ENCODE measurements at places on chromosomes 3 and 15.

DNA sequence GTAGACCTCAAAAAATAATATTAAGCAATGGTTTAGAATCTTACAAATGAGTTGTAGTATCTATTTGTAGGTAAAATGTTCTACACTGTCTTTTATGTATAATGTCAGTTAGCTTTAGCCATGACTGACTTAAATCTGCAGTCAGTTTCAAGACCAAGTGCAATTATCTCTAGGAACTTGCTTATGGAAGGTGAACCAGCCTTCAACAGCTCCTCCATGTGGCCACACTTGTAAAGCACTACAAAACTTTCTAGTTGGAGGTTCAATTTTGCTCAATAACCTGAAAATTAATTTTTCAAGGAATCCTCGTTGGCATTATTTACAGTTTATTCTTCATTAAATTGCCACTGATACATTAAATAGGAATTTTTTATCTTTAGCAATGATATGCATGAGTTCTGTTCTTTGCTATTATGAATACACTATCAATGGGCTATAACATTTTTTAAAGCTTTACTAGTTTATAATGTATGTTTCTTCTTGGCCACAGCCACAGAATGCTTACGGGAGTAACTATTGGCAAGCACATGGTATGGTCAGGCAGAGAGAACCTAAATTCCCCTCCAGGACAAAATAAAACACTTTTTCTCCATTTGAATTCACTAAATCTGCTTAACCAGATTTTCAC, 315.3 kb upstream of the UBE2E2 start:
- DNase-seq, result no peak

DNA sequence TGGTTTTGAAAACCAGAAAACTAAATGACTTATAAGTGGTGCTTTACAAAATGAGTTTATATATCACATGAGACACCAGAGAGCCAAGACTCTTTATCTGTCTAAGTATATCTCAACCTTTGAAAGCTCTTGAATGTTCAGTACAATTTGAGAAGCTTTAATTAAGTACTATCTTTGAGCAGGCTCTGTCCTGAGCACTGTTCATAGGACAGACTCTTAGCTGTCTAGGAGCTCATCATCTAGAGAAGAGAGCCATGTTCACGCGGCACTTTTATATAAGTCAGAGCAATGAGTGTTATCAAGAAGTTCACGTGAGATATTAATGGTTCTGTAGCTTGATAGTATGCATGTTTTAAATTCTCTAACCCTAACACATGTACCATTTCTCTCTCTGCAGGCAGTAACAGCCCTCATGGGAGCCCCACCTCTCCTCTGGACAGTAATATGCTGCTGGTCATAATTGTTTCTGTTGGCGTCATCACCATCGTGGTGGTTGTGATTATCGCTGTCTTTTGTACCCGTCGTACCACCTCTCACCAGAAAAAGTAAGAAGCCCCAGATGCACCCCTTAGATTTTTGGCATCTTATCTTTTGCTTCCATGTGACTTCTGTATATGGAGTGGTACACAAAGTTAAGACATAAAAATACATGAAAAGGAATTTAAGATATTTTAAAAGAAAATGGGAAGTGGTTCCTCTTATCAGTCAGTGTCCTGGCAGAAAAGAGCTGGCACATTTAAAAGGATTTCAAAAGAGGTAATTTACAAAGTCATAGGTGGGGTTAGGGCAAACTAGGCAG, 86.0 kb downstream of the HCN4 start:
- no peak for DNase-seq

DNA sequence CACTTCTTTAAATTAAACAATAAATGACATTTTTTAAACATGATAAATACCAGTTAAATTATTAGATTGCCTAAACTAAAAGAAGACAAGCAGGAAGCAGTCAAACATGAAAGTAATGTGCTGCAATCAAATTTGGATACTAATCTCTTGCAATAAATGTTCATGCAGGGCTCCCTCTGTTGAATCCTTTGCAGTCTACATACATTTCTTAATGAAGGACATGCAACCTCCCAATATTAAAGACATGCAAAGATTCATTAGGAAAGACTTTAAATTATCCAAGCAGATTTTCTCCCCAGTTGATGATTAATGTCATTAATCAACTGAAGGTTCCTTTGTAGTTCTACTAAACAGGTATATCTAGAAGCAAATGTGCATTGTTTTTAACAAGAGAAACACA, 245.4 kb downstream of the ZIC4 start:
- no peak for DNase-seq

- no peak for DNase-seq
Measured at GRCh38 chr15:61396235-61396919, 167.3 kb upstream of the RORA start.

DNA sequence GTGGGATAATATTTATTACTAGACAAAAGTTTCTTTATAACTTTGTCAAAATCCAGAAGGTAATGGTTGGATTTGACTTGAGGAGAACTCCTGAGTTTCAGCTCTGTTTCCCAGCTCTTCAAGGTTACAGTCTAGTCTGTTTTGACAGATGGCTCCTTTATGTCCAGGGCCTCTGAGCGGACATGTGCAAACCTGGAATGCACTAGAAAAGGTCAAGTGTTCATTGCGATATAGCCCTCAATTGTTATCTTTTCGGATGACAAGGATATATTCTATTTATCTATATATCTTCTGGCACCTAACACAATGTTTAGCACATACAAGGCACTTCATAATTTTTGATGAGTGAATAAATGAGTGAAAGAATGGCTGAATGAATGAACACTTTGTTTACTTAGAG, 513.2 kb upstream of the GOLIM4 start:
- DNase-seq, result no peak

GRCh38 chr3:194967151-194968117, 281.8 kb downstream of the FAM43A start:
- no peak for DNase-seq

DNA sequence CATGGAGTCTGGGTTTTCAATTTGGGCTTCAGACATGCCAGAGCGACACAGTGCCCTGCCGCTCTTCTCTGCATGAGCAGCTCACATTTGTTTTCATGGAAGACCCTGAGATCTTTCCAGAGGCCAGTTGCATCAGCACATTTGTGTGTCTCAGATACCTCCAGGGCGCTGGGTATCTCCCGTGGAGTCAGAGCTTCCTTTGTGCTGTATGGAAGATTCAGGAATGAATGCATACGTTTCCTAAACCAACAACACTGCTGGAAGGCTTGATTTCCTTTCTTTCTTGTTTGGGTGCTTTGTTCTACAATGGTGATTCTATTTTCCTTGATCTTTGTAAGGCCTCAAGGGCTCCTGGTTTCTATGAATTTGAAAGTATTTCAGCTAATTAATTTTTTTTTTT, 106.5 kb downstream of the CACNA2D3 start:
- no peak for DNase-seq

- no peak for DNase-seq
Measured at GRCh38 chr3:5012367-5012766, 33.1 kb downstream of the BHLHE40 start.

DNA sequence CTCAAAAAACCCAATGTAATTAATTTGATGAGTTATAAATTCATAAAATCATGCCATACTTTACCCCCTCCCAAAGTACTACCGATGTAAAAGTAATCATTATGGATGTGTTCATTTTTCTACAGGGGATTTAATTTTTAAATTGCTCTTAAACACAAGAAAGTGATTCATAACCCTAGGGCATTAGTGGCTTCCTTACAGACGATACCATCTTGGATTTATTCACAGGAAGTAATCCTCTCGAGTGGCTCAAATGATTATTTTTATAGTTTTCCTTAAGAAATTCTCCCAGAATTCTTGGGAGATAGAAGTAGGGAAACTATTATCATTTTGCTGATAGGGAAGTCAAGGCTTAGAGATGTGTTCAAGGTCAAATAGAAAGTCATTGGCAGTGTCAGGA, 80.9 kb downstream of the PEX5L start:
- DNase-seq, result no peak

GRCh38 chr3:159536876-159537275, 451.8 kb upstream of the IL12A start:
- DNase-seq, result no peak

DNA sequence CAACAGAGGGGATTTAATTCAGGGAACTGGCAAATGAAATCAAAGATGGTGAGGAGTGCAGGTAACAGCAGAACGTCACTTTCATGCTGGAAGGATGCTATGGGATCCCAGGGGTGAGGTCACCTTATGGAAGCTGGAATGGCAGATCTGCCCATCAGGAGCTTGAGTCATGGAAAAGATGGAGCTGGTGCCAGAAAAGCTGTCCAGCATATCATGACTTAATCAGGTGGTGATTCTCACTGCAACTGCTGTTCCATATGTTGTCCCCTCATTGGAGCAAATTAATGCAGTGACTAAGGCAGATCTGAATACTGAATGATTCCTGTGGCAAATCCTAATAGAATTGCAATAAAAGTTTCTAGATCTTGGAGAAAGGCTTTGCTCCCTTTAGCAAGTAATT, 38.4 kb downstream of the HHLA2 start:
- DNase-seq, result no peak

- DNase-seq, result no peak
Measured at GRCh38 chr15:98610991-98611390, 37.3 kb upstream of the IGF1R start.

DNA sequence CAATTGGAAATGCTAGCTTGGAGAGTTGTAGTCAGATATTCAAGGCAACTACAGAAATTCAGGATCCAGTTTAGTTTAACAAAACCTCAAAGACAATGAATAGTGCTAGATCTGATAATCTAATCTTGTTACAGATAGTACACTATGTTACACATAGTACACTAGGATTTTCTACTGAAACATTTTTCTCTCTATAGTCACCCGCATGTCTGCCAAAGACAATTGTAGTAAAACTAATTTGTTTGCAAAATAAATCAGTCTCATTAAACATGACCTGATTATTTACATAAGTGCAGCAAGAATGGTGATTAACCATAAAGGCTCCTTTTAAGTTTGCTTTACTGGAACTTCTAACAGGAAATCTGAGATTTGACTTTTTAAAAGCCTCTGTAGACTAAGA, 52.0 kb downstream of the ILDR1 start:
- DNase-seq, result no peak

GRCh38 chr3:157626817-157627216, 123.6 kb upstream of the VEPH1 start:
- DNase-seq, result no peak

DNA sequence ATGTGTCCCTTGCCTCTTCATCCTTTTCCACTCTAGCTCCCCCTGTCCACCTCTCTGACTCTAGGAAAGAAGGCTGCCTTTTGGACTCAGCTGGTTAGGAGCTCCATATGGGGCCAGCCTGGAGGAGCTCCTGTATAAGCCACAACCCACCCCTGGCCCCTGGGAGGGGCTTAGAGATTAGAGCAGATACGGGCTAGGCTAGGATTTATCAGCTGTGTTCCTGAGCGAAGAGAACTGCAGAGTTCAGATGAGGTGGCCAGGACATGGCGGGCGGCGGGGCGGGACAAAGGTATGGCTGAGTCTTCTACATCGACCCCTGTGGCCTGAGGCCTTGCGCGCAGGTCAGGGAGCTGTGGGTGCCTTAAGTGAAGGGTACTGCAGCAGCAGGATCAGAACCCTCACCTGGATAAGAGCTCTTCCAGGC, 7.9 kb downstream of the NBEAL2 start:
- DNase-seq, result no peak

GRCh38 chr3:168073842-168074605, 21.7 kb downstream of the GOLIM4 start:
- DNase-seq, result no peak

DNA sequence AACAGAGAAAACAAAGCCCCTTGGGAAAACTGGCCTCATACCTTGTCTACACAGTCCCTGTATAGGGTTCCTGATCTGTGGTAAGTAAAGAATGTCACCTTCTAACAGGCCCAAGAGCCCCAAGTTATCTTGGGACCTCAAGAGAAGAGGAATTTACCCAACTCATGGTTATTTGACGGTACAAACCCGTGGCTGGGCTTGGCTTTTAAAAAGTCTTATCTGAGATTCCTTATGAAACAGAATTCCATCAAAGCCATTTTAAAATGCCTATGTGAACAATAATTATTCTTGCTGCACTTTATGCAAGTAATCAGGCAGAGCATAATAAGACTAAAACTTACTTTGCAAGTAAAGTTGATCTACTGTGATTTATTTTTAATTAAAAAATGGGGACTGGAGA, 13.9 kb upstream of the SORD start:
- no peak for DNase-seq

DNA sequence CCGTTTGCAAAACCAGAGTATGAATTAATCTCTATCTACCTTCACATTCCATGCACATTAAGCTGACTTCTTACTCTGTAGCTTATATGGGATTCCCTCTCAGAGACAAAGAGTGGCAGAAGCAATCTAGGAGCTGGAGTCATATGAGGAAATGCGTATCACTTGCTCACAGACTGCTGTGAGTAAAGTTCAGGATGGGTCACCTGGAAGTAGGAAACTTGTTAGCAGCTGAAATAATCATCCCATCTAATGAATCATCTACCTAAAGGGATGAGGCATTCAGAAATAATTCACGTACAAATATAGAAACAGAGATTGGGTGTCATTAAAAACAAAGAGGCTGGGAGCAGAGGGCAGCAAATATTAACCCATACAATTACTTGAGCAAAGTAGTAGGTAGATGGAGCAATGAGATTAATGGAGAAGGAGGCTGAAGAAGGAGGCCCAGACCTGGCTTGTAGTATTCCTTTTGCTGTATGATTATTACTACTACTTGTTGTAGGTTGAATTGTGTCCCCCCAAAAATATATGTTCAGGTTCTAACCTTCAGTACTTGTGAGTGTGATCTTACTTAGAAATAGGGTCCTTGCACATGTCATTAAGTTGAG, 866.3 kb downstream of the ROBO2 start:
- DNase-seq, result no peak

DNA sequence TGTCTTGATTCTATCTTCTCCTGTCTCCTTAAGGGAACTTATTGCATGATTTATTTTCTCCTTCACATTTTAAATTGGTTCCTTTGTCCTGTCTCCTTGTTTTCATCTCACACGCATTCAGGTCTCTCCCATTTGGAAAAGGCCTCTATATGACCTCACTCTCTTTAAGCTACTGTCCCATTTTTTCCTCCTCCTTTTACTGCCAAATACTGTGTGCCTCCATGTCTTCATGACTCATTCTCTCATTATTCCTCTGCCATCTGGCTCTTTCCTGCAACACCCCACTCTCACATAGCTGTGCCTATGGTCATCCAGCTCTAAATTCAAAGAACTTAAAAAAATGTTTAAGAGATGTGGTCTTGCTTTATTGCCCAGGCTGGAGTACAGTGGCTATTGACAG, 48.0 kb downstream of the TYRO3 start:
- DNase-seq, result no peak

DNA sequence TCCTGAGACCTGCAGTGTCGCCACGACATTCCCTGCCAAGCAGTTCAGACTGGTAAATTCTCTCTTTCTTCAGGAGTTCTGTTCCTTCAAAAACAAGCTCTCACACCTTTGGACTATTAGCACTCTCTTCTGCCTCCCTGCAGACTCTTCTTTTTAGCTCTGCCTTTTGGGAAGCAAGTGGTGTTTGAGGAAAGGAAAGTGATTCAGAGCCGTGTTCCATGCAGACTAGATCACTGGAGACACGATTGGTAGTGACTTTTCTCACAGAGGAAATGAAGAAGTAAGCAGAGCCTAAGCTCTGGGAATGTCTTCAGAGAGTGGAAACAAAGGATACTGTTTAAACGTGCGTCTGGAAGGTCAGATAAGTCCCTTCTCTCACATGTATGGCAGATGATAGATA, 270.6 kb upstream of the TPRG1 start:
- DNase-seq, result no peak

- no peak for DNase-seq
Measured at GRCh38 chr3:72434296-72434695, 413.9 kb downstream of the SHQ1 start.

- no peak for DNase-seq
Measured at GRCh38 chr3:125683067-125683829, 88.0 kb upstream of the OSBPL11 start.

GRCh38 chr3:150097588-150097890, 126.8 kb upstream of the PFN2 start:
- DNase-seq, result no peak
